Urinary bladder (tissue), 4 donors: ENCODE measurements at places on chromosomes 12 and 14.

DNA sequence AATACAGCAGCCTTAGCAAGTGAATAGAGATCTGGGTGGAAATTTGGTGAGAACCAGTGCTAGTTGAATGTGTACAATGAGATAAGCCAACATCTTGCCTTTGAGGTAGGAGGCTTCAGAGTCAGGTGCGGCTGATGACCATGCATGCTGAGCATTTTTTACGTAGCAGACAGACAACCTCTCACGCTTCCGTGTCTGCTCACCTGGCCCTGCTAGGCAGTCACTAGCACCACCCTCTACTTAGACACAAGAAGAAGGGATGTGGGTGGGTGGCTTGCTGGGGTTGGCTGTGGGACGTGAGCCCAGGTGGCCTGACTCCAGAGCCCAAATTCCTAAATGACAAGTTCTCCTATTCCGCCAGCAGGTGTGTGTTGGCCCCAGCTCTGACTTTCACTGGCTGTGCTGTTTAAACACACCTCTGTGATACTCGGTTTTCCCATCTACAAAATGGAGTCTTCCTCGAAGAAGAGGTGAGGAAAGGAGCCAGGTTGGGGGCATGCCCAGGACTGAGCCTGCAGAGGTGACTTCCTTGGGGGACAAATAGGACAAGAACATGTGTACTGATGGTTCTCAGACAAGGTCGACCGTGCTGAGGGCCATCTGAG lies 57.8 kb upstream of the BCL11B start:
- no peak for DNase-seq

DNA sequence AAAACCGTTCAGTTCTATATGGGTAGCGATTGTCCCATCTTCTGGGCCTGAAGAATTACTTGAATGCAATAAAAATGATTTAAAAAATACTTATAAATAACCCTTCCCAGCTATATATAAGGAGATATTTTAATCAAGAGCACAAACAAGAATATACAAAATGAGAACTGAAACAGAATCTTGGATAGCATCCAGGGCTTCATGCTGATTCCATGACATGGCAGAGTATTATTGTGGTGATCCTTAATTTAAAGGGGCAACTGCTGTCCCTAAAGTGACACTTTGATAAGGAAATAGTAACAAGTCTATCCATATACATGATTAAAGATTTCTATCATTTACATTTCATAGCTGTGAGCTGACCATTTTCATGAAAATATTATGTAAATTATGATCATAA lies 18.8 kb downstream of the WBP11 start:
- no peak for DNase-seq

DNA sequence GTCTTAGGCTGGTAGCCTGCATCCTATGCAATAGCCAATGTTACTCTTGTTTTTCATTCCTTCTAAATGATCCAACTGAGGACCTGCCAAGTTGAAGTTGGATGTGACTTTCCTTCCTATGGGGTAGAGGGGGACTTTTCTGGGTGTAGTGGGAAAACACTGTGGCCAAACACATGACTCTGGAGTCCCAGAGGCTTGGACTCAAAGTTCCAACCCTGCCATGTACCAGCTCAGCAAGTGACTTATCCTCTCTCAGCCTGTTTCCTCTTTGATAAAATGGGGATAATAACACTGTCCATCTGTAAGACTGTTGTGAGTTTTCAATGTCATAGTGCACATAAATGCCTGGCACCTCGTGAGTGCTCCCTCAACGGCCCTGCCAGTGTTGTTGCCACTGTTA lies 97.0 kb downstream of the ZFP36L1 start:
- no peak for DNase-seq

DNA sequence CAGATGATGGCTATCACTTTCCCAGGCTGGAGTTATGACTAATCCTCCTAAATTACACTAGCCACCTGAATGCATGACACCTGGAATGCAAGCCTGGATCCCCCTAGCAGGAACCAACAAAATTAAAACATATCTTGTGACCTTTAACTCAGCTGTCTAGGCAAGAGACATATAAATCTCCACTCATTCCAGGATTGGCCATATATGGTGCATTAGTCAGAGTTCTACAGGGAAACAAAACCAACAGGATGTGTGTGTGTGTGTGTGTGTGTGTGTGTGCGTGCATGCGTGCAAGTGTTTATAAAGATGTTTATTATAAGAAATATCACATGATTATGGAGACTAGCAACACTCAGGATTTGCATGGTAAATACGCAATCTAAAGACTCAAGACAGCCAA lies 212.8 kb downstream of the KIF21A start:
- DNase-seq, result no peak

DNA sequence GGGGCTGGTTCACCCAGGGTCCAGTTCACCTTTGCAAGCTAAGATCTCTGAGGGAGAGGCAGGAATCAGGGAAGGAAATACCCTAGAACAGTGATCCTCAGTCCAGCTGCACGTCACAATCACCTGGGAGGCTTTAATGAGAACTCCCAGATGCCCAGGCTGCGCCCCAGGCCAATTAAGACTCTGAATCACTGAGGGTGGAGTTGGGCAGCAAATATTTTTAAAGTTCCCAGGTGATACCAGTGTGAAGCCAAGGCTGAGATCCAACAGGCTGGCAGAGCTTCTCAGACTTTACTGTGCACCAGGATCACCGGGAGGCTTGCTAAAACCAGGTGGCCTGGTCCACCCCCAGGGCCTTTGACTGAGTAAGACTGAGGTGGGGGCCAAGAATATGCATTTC lies 23.8 kb downstream of the MYL2 start:
- no peak for DNase-seq

DNA sequence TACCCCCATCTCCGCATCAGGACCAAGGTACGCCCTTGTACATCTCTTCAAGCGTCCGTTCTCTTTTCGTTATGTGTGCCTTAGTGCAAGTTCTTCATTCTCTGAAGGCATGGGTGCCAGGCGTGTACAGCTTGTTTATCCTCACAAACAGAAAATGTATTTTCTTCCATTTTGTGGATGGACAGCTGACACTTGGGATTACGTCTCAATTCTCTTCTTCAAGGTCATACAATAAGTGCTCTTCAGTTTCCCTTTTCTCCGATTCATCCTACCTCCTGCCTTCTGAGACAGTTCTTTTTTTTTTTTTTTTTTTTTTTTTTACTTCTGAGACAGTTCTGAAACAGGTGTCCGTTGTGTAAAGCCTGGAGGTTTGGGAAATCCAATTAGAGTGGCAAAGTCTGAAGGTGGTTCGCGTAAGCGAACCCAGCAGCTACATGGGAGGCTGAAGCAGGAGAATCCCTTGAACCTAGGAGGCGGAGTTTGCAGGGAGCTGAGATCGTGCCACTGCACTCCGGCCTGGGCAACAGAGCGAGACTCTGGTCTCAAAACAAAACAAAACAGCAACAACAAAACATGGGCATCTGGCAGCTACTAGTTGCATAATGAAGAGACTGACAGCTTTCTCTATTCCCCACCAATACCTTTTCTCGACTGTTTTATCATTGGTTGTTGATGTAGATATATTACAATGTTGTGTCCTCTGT lies 734 bp downstream of the COX6A1 start:
- DNase-seq, result no peak
